ENCODE measurements at places on chromosomes 3 and 15.

- DNase-seq = no peak
Observed at GRCh38 chr3:155859859-155860258, 5.6 kb upstream of the SLC33A1 start.

- DNase-seq = no peak
Observed at GRCh38 chr3:197593046-197593380, 37.2 kb upstream of the BDH1 start.

DNA sequence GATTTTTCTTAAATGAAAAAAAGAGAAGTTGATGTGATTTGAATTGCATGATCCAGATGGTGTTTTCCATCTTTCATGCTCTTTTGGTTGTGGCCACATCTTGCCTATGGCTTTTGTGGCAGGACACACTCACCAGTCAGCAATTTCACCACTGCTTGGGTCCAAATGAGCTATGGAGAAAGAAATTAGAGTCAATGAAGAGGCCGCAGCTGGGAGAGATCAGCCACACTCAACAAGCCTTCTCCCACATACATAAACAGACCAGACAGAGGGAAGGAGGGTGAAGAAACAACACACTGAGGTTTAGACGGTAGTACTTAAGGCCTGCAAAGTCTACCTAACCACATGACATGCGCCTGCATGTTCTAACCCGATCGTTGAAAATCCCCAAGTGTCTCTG is 110.7 kb upstream of the CDIN1 start:
- no peak for DNase-seq

DNA sequence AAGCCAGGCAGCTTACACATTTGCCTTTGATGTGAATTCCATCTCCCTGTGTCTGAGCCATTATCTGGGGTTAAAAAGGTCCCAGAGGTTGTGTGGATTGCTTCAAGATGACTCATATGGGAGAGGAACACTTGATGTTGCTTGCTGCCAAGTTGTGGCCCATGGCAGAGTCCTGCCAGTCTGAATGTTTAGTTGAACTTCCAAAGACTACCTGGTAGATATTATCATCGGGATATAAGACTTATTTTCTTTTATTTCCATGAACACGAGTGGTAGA is 85.6 kb downstream of the TJP1 start:
- DNase-seq = no peak

- no peak for DNase-seq
Observed at GRCh38 chr3:16254916-16255315, 9.8 kb downstream of the DPH3 start.

DNA sequence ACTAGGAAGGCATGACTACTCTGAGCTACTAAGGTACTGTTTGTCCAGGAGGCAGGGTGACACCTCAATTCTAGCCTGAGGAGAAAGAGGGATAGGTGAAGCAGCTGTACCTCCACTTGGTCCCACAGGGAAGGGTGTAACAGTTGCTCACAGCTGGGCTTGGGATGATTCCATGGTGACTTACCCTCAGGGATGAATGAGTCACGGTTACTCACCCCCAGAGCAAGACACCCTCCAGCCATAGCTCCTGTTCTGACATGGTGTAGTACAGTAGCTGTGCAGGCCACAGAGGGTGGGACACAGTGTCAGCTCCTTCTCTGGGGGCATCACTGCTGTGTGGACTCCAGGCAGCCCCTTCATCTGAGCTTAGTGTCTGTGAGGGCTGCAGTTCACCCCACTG is 868.6 kb upstream of the SEMA6D start:
- DNase-seq = no peak

- no peak for DNase-seq
Observed at GRCh38 chr15:56467616-56468015, 2.7 kb upstream of the MNS1 start.

Measured in anterior cingulate cortex (tissue), 58 donors.